ENCODE measurements at places on chromosomes 2 and 18. TPM values are rescaled to one million over a fixed set of nuclear protein-coding genes. Genes with fewer than 3 reads are reported as not detected.

Gene IL1RN
- 253 TPM for total RNA-seq

Gene TMEM87B
- total RNA-seq: 18.9 TPM

Gene IL1R2
- 63.3 TPM for total RNA-seq

GRCh38 chr18:22102953-22103646 is 66.3 kb upstream of the GATA6 start:
- no peaks in the 10 kb centered on the region for H3K27me3 ChIP-seq
- no peaks in the 10 kb centered on the region for H3K36me3 ChIP-seq
- no peak overlapping the region for H3K27ac ChIP-seq
- H3K4me1 ChIP-seq: no peaks in the 10 kb centered on the region
- no peak overlapping the region for H3K4me3 ChIP-seq
- no peak for DNase-seq

DNA sequence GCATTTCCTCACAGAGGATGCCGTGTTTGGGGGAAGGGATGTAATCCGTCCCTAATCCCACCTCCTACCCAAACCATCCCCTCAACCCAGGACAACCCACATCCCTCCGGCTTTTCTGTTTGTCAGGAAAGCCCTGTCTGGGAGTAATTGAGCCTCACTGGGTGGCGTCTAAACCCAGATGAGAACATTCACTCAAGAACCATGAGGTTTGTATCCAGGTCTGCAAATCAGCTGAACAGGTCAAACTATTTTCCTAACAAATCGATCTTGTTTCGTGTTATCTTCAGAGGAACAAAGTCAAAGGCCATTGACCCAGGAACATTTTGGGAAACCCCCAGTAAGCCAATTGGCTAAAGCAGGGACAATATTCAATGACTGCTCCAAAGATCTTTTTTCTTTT is 25.7 kb downstream of the CYP27C1 start:
- H3K27me3 ChIP-seq: no peaks in the 10 kb centered on the region
- H3K4me3 ChIP-seq: no peak overlapping the region

DNA sequence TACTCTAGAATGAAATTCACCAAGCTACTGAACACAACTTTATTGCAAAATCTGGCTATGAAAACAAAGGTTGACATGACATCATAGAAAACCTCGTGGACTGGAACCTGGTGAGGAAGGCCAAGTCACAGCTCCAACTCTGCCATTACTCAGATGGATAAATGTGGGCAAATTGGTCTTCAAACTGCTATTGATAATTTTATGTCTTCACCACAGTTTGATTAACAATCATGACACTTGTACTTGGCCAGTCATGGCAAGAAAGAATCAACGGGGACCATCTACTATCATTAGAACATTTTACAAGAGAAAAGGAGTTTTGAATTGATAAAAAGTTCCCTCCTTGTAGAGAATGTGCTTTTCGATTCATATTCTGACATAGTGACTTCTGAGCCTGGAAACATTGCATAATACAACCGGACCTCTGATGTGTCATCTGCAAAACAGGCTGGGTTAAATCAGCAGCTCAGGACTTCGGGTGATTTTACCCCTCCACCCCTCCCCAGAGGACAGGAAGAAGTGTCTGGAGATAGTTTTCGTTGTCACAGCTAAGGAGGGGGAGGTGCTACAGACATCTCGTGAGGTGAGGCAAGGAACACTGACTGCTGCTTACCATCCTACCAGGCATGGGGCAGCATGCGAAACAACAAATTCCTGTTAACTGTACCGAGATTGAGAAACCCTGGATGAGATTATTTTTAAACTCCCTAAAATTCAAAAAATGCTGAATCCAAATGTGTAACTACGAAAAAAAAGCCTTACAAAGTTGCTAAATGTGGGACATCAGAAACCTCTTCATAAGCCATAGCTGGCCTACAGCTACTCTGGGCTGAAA is 8.4 kb downstream of the L3MBTL4 start:
- no peak overlapping the region for H3K4me3 ChIP-seq
- H3K36me3 ChIP-seq: no peaks in the 10 kb centered on the region
- peak overlapping the region; percentile 40 for H3K27ac ChIP-seq
- DNase-seq: no peak
- peaks cover 20% of the 10 kb centered on the region for H3K4me1 ChIP-seq
- H3K27me3 ChIP-seq: no peaks in the 10 kb centered on the region

DNA sequence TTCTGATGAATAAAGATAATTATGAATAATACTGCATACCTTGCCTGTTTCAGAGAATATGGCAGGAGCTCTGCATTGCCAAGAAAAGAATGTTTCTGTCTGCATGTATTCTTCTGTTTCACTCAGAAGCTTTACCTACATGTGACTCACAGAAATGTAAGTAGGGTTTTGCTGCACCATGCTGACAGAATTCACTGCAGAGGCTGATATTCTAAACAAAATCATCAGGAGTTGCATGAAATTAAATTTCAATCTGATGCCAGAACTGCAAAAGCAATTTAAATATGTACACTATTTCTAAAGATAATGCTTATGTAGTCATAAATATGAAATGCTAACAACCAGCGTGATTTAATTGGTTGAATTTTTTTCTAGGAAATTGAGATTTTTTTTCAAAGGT is 332.8 kb upstream of the FSHR start:
- no peaks in the 10 kb centered on the region for H3K27me3 ChIP-seq
- H3K4me3 ChIP-seq: no peak overlapping the region
- no peaks in the 10 kb centered on the region for H3K4me1 ChIP-seq
- DNase-seq: no peak

DNA sequence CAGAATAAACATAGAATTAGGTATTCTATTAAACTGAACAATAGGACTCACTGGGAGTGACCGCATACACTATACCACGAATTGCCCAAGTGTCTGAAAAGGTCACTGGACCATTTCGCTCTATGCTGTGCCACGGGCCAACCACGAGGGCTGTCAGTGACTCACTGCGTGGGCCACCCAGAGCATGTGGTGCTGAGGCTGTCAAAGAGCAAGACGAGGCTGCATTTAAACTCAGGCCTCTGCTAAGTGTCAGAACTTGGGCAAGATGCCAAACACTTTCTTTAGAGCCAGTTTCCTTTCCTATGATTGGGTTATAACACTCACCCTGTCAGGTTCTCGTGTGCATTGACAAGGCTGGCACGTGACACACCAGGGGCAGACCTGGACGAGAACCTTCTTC is 97.5 kb downstream of the SH3YL1 start:
- H3K4me1 ChIP-seq: no peaks in the 10 kb centered on the region
- no peak overlapping the region for H3K4me3 ChIP-seq
- H3K27ac ChIP-seq: no peak overlapping the region

DNA sequence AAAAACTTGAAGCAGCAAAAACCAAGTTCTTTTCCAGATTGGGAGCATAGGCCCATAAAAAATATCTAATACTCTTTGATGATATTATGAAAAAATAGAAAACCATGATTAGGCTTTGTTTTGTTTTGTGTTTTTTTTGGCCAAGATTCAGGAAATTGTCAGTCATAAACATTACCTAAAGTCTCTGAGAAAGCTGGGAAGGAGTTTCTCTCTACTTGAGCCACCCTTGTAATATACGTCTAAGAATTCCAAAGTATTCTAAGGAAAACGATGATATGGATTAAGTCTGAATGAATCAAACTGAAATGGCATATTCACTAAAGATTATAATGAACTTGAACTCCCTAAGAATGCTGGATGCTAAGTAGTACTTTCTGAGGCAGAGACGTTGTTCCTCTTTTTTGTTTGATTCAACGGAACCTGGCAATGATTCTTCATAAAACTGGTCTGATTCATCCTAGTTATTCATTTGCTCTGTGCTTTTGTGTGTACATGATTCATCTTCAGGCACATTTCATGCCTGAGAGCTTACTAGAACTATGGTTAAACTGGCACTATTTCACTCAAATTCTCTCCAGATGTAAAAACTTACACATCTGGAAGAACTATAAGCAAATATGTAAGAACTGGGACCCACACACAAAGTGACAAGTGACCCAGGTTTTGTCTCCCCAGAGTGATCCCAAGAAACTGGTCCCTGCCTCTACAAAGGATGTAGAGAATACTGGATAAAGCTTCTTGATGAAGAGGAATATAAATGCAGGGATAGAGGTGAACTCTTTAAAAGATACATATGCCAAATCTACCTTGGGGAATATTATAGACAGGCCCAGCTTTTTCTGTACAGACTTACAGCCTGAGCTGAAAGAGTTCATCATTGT is 159.7 kb downstream of the DOCK10 start:
- peak overlapping the region; percentile 40 for H3K27ac ChIP-seq
- no peaks in the 10 kb centered on the region for H3K36me3 ChIP-seq
- no peak for DNase-seq
- H3K4me3 ChIP-seq: no peak overlapping the region
- no peaks in the 10 kb centered on the region for H3K27me3 ChIP-seq
- H3K4me1 ChIP-seq: peaks cover 24% of the 10 kb centered on the region

GRCh38 chr18:8662560-8663255 is 42.6 kb upstream of the MTCL1 start:
- H3K36me3 ChIP-seq: no peaks in the 10 kb centered on the region
- DNase-seq: no peak
- no peak overlapping the region for H3K4me3 ChIP-seq
- H3K27ac ChIP-seq: no peak overlapping the region

GRCh38 chr2:119175517-119175916 is 17.0 kb upstream of the C1QL2 start:
- no peak for DNase-seq
- no peak overlapping the region for H3K4me3 ChIP-seq
- H3K27ac ChIP-seq: no peak overlapping the region
- H3K36me3 ChIP-seq: no peaks in the 10 kb centered on the region

- H3K27ac ChIP-seq: no peak overlapping the region
- no peak for DNase-seq
- H3K27me3 ChIP-seq: no peaks in the 10 kb centered on the region
- H3K36me3 ChIP-seq: no peaks in the 10 kb centered on the region
- no peak overlapping the region for H3K4me3 ChIP-seq
- H3K4me1 ChIP-seq: peaks cover 23% of the 10 kb centered on the region
Measured at GRCh38 chr2:165601928-165602521, 132.5 kb downstream of the CSRNP3 start.

GRCh38 chr2:68157002-68157401 is 686 bp upstream of the PNO1 start:
- H3K27me3 ChIP-seq: no peaks in the 10 kb centered on the region
- no peaks in the 10 kb centered on the region for H3K36me3 ChIP-seq
- no peak for DNase-seq
- H3K27ac ChIP-seq: peak overlapping the region; percentile 95
- peak overlapping the region; percentile 58 for H3K4me3 ChIP-seq

DNA sequence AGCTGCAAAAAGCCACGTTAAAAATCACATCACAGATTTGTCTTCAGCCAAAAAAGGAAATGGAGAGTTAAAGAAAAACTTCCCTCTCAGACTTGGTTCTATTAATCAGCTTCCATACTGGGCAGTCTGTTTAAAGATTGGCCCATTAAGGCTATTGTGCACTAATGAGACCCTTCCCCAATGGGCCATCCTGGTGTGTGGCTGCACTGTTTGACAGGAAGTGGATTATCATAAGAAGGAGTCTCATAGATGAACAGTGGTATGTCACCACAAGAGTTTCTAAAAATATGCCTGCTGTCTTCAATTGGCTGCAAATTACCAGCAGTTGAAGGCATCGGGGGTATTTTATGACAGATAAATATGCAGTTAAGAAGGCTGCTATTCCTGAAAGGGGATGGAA is 247.6 kb upstream of the THSD7B start:
- DNase-seq: no peak
- no peaks in the 10 kb centered on the region for H3K27me3 ChIP-seq
- H3K4me3 ChIP-seq: no peak overlapping the region
- no peaks in the 10 kb centered on the region for H3K4me1 ChIP-seq
- no peak overlapping the region for H3K27ac ChIP-seq
- no peaks in the 10 kb centered on the region for H3K36me3 ChIP-seq

DNA sequence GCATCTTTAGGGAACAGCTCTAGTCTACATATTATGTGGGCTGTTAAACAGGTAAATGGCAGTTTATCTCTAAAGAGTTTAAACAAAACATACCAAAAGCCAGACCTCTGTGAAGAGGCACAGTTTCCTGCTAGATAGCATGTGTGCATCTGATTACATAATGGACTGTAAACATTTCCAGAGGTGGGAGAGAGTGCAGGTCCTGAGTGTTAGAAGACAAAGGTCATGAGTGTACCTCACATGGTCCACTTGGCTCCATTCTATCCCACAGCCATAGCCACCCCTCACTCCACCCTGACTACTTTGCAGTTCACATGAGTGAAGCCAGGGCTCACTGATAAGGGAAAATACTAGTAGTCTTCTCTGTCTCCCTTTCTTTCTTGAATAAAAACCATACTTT is 233.4 kb downstream of the MTX2 start:
- no peaks in the 10 kb centered on the region for H3K36me3 ChIP-seq
- H3K27me3 ChIP-seq: no peaks in the 10 kb centered on the region
- no peak overlapping the region for H3K27ac ChIP-seq
- DNase-seq: no peak
- peaks cover 27% of the 10 kb centered on the region for H3K4me1 ChIP-seq
- no peak overlapping the region for H3K4me3 ChIP-seq

DNA sequence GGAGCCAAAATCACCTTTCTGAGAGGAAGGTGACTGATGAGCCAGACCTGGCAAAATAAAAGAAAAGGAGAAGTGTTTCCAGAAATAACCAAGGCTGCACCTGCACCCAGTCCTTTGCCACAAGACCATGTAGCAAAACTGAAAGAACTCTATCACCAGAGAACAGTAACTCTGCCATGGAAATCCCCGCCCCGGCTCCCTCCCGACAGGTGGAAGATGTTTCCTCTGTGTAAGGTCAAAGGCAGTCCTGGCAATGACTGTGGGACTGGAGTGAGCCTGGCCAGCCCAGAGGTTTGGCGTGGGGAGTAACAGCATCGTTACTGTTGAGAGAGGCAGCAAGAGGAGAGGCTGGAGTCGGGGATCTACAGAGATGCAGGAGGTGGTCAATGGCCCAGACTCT is 42.3 kb downstream of the SPRED2 start:
- DNase-seq: no peak
- H3K4me1 ChIP-seq: peaks cover 46% of the 10 kb centered on the region
- no peak overlapping the region for H3K27ac ChIP-seq

DNA sequence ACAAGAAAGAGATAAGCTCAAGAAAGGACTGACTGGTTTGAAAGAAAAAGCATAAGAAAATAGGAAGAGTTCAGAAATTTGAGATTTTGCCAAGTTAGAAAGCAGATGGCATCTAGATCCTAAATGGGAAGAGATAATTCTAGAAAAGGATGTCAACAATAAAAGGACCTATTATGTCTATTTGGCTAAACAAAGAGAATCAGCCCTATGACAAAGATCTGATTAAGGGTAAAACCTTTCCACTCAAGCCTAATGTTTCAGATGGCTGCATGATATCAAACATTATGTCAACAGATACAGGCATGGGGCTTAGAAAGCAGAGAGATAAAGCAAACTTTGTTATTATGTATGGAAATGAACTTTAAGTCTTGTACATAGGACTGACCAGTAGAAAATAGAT is 465.0 kb upstream of the TRIB2 start:
- no peak for DNase-seq
- no peak overlapping the region for H3K27ac ChIP-seq
- H3K4me3 ChIP-seq: no peak overlapping the region
- no peaks in the 10 kb centered on the region for H3K27me3 ChIP-seq
- no peaks in the 10 kb centered on the region for H3K36me3 ChIP-seq
- H3K4me1 ChIP-seq: no peaks in the 10 kb centered on the region

GRCh38 chr2:67516899-67517530 is 119.9 kb downstream of the ETAA1 start:
- H3K27me3 ChIP-seq: no peaks in the 10 kb centered on the region
- peaks cover 37% of the 10 kb centered on the region for H3K4me1 ChIP-seq
- no peak overlapping the region for H3K27ac ChIP-seq

Measured in vagina (tissue), 2 donors.